T-helper 17 cell (primary cell): ENCODE measurements at places on chromosomes 13 and 19.

DNA sequence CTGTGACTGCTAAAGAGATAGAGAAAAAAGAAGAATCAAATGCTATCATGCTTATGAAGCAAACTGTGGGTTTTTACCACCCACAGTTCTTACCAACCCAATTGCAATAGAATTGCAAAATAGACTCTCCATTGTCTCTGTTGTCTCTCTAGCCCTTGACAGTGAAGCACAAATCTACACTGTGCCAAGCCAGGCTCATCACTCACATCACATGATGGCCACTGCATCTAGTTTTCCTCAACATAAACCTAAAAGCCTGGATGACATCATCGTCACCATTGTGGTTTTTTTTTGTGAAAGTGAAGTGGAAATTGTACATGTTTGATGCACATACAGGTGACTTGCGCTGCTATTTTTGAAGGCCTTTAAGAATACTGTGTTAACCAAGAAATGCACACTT, 56.1 kb downstream of the KL start:
- DNase-seq, result no peak

DNA sequence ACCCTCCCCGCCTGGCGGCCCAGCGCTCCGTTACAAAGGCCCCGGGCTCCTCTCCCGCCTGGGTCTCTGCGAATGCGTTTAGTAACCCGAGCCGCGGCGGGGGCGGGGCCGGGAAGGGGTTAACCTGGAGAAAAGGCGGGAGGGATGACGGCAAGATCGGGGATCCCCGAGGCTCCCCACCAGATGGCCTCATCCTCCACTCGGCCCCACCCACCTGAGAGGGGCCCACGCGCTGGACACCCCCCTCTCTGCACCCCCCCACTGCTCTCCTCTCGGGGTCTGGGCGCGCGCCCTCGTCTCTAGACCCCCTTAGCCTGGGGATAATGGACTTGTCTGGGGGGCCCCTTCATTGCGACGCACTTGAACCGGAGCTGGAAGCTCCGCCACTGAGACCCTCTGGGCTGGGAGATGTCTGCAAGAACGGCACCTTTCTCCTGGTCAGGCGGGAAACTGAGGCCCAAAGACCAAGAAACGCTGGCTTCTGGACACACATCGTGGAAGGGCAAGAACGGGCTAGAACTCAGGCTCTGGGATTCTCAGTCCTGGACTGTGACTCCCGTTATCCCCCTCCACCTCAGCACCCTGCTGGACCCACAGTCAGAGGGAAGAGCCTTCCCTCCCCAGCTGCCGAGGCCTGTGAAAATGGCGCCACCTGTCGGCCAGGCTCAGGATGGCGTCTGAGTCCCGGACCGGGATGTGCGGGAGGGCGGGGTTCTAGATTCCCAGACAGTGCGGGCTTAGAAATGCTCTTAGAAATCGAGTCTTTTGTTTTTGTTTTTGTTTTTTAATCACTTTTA, 2.9 kb upstream of the LTBP4 start:
- peak; percentile 74 for DNase-seq

DNA sequence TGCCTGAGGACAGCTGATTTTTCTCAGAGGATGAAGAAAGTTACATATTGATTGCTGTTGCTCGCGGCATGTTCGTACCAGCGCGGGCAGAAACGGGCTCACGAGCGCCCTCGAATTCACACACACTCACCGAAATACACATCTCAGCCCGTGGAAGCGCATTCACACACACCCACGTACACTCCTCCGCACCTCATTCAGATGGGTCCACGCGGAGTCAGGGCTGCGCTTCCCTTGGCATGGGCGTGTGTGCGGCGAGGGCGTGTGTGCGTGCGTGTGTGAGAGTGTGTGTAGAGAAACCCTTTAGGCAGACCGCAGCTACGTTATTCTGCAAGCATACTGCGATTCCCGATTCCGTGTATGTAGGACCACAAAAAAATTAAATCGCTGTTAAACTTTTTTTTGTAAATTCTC, 2.1 kb upstream of the PCDH17 start:
- DNase-seq, result no peak

DNA sequence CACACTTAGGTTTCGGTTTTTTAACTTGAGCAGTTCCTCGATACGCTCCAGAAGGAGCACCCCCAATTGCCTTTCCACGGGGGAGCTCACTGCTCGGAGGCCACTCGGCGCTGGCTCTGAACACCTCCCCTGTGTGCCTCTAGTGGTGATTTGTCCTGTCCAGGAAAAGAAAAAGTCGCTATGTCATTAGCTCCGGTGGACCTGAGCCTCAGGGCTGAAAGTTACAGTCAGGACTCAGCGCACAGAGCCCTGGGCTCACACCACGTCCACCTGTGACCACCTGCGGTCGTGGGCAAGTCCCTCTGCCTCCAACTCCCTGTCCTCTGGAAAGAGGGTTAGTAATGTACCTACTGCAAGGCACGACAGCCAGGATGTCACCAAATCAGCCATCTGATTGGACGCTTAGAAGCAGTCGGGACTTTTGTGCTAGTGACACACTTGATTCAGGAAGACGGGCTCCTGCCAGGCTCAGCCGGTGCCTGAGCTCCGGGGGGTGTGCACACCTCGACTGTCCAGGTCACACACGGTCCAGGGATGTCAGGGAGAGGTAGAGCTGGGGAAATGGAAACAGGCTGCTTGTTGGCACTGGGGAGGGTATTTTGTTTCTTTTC, 3.9 kb upstream of the TMPRSS9 start:
- DNase-seq, result no peak

GRCh38 chr19:23908165-23908564, 6.5 kb upstream of the ZNF726 start:
- DNase-seq, result no peak

DNA sequence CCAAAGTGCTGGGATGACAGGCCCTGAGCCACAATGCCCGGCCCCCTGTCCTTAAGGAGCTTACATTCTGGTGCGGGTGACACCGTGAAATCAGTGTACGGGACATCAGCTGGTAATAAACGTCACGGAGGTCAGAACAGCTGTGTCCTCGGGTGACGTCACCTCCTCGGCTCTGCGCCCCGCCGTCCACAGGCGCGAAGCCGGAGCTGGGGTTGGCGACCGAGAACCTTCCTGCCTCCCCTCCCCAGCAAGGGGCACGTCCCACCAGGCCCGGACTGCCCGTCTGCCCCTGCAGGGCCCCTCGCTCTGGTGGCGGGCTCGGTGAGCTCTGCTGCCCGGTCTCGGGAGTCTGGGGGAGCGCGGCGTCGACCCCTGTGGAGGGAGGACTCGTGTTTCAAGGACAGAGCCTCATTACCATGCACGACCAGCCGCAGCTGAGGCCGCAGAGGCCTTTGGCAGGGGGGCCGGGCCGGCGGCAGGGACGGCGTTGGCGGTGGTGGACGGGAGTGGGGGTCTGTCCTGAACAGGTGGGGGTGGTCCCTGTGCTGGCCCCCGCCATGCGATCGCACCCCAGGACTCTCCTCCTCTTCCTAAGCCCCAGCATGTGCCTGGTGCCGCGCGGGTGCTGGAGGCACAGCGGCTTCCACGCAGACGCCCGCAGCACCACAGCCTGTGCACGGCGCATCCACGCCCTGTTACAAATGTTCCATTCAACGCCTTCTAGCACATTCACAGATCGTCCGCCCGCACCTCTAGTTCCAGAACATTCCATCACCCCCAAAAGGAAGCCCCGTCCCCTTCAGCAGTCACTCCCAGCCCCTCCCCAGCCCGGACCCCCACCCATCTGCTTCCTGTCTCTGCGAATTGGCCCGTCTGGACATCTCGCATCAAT, 5.4 kb downstream of the LINGO3 start:
- DNase-seq, result no peak

- DNase-seq, result peak; percentile 20
Observed at GRCh38 chr19:3365836-3366752, at the start of gene NFIC. TSS of gene NFIC (plus strand) at chr19:3366583. CDS start at chr19:3366637, 54 bp downstream.

- no peak for DNase-seq
Observed at GRCh38 chr19:7217861-7218260, 76.4 kb downstream of the INSR start.

GRCh38 chr13:28501547-28501946, 6.6 kb upstream of the FLT1 start:
- DNase-seq, result no peak

GRCh38 chr19:27794494-27795042, 1418.4 kb downstream of the UQCRFS1 start:
- no peak for DNase-seq
